ENCODE measurements at places on chromosomes 2 and 18. TPM values are rescaled to one million over a fixed set of nuclear protein-coding genes. Genes with fewer than 3 reads are reported as not detected.

- DNase-seq: no peak
Measured at GRCh38 chr18:77187189-77187588, 54.6 kb upstream of the MBP start.

GRCh38 chr2:45009303-45009927 lies at the start of gene SIX2:
TSS of gene SIX2 (minus strand) at chr2:45009452. CDS start at chr2:45009110, 342 bp downstream.
- no peak for DNase-seq

- no peak for DNase-seq
Measured at GRCh38 chr2:168480356-168480755, 24.3 kb downstream of the CERS6 start.

DNA sequence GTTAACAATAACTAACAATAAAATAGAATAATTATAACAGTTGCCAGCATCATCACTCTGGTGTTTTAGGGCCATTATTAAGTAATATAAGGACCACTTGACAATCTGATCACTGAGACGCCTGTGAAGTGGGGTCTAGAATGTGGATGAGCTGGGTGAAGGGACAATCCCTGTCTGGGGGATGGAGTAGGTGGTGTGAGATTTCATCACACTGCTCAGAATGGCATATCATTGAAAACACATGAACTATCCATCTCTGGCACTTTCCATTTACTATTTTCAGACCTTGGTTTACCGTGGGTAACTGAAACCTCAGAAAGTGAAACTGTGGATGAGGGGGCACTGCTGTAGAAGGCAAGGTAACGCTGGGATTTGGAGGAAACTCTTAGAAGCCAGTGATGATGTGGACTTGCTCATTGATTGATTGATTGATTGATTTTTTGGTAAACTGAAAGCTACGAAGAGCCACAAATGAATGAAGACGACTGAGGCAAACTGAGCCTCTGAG lies 204.4 kb upstream of the TWIST2 start:
- DNase-seq: no peak

GRCh38 chr2:45709137-45709536 lies 57.7 kb downstream of the PRKCE start:
- no peak for DNase-seq

DNA sequence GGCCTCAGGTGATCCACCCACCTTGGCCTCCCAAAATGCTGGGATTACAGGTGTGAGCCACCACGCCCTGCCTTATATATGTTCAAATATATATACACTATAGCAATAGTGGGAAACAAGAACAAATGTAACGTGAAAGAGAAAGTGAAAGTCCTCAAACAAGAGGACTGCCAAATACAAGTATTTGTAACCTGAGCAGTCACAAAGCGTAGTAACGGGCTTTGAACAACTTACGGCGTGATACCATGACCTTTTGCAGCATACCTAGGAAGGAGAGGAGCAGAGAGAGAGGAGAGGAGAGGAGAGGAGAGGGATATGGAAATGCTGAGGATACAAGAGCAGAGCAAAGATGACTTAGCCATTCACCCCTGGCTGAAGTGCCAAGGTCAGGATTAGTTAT lies 113.8 kb upstream of the RGPD4 start:
- no peak for DNase-seq

DNA sequence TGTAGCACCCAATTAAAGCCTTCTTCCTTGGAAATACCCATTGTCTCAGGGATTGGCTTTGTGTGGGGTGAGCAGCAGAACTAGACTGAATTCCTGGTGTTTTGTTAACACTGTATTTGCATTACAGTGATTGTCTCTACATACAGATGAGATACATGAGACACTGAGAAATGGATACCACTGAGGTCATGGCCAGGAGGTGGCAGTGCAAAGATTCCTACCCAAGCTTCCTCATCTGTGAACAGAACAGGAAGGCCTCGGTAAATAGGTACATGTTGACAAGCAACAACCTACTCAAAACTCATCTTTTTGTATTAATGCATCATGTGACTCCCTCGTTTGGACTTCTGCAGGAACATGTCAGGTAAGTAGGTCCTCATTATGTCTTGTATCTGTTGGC lies 445.8 kb upstream of the RGPD4 start:
- peak; percentile 34 for DNase-seq

GRCh38 chr2:147542351-147542750 lies 302.5 kb upstream of the ACVR2A start:
- DNase-seq: no peak

GRCh38 chr2:158619496-158619895 lies 162.7 kb downstream of the PKP4 start:
- no peak for DNase-seq

DNA sequence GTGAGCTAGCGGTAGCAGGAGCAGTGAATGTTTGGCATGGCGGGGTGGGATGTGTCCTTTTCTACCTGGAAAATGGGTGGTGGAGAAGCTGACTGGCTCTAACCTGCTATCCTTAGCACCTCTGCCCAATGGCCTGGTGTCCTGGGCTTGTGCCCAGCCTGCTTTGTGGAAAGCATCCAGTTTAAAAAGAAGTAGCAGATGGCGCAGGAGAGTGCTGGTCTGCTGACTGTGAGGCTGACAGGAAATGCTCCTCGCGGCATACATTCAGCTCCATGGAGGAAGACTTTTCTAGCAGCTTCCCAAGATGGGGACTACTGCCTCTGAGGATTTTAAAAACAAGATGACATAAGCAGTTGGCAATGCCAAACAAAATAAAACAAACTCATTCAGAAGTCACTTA lies 56.2 kb upstream of the LYPD6B start:
- no peak for DNase-seq

- no peak for DNase-seq
Measured at GRCh38 chr2:57107353-57107752, 923.6 kb downstream of the CCDC85A start.

DNA sequence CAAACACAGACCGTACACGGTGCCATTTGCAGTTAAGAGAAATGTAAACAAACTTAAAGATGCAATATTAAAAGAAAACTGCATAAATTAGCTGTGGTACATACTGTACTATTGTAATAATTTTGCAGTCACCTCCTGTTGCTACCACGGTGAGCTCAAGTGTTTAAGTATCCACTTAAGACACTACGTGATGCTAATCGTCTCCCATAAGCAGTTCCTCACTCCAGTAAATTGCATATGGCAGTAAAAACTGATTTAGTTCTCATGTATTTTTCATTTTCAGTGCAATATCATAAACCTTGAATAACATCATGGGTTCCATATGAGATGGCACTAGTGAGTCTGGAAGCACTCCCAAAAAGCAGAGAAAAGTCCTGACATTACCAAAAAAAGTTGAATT lies 14.4 kb downstream of the CLEC4F start:
- no peak for DNase-seq

Gene MATN3
- 0.34 TPM for total RNA-seq

All from SK-MEL-5 (cell line).